NCI-H446 treated with DMSO at 0.1 percent for 48 hours (cell line): ENCODE measurements at places on chromosomes 2 and 18.
A peak's percentile ranks its signal among the peaks of the same experiment; 100 is the strongest.

- no peak for DNase-seq
Observed at GRCh38 chr2:9998916-9999654, 44.3 kb upstream of the KLF11 start.

DNA sequence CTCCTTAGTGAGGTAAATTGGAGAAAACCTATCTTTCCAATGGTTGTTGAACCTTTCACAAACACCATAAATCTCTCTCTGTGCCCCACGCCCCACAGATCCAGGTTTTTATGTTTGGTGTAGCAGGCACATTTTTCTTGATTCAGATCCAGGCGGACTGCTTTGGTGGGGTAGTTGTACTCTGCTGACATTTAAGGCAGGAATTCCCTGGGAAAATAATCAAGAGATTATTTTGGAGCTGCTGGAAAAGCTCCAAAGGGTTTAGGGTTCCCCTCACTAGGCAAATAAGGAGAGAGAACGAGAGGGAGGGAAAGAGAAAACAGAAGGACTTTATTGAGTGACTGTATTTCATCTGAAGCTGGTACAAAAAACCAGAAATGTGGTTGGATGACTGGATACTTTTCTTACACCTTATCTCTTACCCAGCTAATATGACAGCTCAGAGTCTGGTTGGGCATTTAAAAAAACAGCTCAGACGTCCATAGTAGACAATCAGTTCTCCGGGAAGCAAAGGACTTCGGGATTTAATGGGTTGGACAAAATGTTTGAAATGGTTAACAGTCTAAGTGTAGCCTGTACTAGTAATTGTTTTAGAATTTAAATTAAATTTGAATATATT is 3.6 kb upstream of the AQP4 start:
- DNase-seq, result no peak

GRCh38 chr18:38545071-38545470 is 979.5 kb upstream of the CELF4 start:
- no peak for DNase-seq

- DNase-seq, result no peak
Observed at GRCh38 chr18:59464486-59464885, 105.4 kb upstream of the LMAN1 start.

- DNase-seq, result no peak
Observed at GRCh38 chr18:5294113-5294456, 1.4 kb downstream of the ZBTB14 start.

GRCh38 chr2:189056200-189057106 is 82.3 kb downstream of the COL3A1 start:
- no peak for DNase-seq

DNA sequence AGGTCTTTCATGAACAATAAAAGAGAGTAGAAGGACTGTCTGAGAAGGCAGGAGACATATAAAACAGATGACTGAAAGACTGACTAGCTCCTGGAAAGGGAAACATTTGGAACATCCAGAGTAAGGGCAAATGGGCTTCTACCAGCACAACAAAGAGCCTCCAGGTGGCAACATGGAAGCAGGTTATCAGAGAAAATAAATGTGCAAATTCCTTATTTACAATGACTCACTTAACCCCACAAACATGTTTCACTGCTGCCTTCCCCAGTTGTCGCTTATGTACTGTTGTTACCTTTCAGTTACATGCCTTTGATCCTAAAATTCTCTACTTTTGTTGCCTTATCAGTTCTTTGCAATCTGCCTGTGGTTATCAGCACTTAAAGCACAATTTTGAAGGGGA is 117.0 kb downstream of the HIBCH start:
- DNase-seq, result no peak

- no peak for DNase-seq
Observed at GRCh38 chr2:30758191-30758651, 49.0 kb downstream of the CAPN13 start.

DNA sequence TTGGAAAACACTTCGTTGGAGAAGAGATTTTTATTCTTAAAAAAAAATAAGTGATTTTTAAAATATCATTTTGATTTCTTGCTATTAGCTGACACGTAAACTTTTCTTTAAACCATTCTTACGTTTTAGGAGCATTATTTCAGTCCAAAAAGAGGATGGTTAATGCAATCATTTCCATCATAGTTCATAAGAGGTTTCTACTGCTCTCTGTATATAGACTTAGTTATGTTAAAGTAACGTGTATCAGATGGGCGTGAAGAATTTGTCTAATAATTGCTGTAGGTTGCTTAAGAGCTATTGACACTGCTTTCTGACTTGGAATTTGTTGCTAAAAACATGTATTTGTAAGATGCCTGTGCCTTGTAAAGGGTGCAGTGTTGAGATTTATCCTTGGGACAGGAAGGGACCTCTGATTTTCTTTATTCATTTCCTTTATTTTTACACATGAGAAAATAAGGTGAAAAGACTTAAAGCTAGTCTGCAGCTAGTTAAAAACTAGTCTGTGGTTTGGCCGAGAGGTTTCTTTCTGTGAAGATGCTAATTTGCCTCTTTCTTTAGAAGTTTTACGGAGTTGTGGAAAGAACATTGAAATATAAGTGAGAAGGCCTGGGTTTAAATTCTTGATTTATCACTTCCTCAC is 2.9 kb downstream of the ANKRD12 start:
- no peak for DNase-seq

GRCh38 chr18:55280503-55280902 is 307.5 kb downstream of the TCF4 start:
- peak; percentile 27 for DNase-seq

DNA sequence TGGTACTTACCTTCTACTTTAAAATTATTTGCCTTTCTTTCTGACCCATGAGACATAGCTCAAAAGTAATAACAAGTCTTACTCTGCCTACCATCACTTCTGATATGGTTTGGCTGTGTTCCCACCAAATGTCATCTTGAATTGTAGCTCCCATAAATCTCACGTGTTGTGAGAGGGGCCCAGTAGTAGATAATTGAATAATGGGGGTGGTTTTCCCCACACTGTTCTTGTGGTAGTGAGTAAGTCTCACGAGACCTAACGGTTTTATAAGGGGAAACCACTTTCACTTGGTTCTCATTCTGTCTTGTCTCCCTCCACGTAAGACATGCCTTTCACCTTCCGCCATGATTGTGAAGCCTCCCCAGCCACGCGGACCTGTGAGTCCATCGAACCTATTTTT is 47.5 kb downstream of the GALNT3 start:
- DNase-seq, result no peak

DNA sequence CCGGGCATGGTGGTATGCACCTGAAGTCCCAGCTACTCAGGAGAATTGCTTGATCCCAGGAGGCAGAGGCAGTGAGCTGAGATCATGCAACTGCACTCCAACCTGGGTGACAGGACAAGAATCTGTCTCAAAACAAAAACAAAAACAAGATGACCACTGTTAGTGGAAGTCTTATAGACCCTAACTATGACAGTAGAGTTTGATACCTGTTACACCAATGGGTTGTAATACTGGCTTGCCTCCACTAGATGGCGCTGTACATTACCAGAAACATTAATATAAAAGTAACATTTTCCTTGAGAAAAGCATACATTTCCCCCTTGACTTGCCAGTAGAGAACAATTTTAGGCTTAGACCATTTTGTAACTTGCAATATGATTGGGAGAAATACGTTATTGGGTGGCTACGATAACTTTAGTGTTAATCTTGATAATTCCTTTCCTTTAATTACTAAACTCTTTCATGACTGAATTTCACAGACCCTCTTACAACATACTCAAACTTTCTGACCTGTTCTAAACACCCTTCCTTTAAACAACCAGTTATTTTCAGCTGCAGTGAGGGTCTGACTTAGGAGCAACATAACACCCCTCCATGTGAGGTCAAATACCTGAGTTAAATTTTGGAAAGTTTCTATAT is 19.5 kb downstream of the SLC25A52 start:
- DNase-seq, result no peak

- DNase-seq, result no peak
Observed at GRCh38 chr18:74868461-74868860, 270.8 kb downstream of the ZNF407 start.

GRCh38 chr18:69954719-69955480 is 7.2 kb upstream of the CD226 start:
- DNase-seq, result no peak

GRCh38 chr2:40244675-40245074 is 207.2 kb downstream of the SLC8A1 start:
- peak; percentile 37 for DNase-seq

DNA sequence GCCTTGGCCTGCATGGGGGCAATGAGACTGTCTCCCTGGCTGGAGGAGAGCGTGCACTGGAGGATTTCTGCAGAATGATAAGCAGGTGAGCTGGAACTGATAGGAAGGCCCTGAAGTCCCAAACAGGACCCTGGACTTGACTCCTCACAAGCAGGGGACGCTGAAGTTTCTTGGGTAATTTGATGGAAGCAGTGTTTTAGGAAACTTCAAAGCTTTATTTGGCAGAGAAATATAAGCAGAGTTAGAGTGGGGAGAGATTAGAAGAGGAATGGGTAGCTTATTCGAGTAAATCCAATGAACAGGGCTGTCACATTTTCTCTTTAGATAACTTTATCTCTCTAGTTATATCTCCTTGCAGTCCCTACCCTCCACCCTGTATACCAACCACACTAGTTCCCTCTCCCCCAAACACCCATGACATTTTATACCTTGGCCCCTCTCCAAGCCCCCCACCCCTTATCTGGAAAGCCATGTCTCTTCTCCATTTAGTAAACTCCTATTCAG is 73.6 kb upstream of the IGFBP5 start:
- no peak for DNase-seq

- DNase-seq, result no peak
Observed at GRCh38 chr18:10020171-10020570, 106.4 kb downstream of the VAPA start.

- no peak for DNase-seq
Observed at GRCh38 chr18:50849419-50849821, 29.5 kb upstream of the ME2 start.

DNA sequence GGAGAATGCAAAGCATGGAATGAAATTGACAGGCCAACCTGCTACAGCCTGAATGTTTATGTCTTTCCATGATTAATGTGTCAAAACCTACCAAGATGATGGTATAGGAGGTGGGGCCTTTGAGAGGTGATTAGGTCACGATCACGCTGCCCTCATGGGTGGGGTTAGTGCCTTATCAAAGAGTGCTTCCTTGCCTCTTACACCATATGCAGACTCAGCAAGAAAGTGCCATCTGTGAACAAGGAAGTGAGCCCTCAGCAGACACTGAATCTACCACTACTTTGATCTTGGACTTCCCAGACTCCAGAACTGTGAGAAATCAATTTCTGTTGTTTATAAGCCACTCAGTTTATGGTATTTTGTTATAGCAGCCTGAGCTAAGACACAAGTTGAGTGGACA is 147.5 kb upstream of the BCL2L11 start:
- no peak for DNase-seq

GRCh38 chr18:1019191-1019590 is 114.5 kb downstream of the ADCYAP1 start:
- peak; percentile 14 for DNase-seq

DNA sequence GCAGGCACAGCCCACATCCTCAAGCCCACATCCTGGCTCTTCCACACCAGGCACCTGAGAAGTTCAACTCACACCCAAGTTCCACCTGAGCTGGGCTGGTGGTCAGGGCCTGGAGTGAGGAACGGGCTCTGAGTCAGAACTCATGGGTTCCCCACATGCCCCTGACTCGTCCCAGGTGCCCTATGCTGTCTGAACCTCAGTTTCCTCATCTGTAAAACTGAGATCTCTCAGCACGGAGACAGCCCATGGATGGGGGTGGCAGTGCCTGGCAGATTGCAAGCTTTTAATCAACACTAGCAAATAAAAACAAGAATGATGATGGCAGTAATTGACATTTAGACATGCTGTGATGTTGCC is 307.8 kb downstream of the NDUFA10 start:
- DNase-seq, result no peak

GRCh38 chr2:241304039-241304670 is 11.3 kb downstream of the HDLBP start:
- no peak for DNase-seq

DNA sequence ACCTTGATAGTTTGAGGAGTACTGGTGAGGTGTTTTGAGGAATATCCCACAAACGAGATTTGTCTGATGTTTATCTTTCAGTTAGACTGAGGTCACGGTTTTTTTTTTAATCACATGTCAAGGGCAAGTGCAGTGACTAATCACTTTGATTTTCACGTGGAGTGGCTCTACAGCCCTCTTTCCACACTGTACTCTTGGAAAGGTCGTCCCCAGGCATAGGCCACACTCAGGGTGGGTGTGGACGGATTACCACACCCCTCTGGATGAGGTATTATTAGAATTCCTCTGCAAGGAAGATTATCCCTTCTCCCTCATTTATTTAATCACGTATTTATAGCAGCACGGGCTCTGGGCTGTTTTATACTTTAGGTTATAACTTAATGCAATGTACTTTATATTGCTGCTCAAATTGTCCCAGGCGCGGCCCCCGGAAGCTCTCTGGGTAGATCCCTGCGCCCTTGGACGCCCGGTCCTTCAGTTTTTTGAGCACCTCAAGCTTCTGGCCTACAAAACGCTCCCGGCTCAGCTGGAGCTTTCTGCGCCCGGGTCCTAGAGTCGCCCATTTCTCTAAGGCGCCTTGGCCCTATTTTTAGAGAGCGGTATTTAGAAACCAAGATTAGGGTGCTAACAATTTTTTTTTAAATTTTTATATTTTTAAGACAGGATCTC is 515 bp upstream of the PLEKHB2 start:
- DNase-seq, result peak; percentile 76

DNA sequence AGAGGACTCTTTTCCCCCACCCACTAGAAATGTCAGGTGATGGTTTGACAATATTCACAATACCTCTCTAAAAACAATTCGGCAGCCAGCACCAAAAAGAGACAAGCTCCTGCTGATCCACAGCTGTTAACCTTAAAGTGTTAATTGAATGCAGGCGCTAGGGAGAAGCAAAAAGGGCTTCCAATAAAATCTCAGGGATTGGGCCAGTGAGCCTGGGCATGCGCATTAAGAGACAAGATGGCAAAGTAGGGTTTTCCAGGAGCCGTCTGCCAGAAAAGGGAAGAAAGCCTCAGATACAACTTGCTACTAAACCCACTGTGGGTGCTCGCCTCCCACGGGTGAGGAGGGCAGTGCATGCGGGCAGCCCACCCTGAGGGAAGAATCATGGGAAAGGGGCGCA is 98.8 kb downstream of the HS6ST1 start:
- no peak for DNase-seq

GRCh38 chr2:181052523-181052891 is 72.1 kb downstream of the UBE2E3 start:
- DNase-seq, result no peak

- DNase-seq, result no peak
Observed at GRCh38 chr18:59867337-59868104, 32.3 kb upstream of the PMAIP1 start.

GRCh38 chr2:238599549-238600505 is 173.1 kb downstream of the ASB1 start:
- DNase-seq, result no peak

DNA sequence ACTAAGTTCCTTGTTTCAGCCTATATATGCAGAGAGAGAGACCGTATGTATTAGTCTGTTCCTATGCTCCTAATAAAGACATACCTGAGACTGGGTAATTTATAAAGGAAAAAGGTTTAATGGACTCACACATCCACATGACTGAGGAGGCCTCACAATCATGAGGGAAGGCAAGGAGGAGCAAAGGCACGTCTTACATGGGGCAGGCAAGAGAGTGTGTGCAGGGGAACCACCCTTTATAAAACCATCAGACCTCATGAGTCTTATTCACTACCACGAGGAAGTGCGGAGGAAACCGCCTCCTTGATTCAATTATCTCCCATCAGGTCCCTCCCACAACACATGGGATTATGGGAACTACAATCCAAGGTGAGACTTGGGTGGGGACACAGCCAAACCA is 73.8 kb downstream of the TMEM18 start:
- no peak for DNase-seq

- no peak for DNase-seq
Observed at GRCh38 chr2:56055405-56055804, 128.4 kb upstream of the CCDC85A start.

GRCh38 chr2:15331787-15332186 is 229.3 kb downstream of the NBAS start:
- DNase-seq, result no peak
